ENCODE measurements at places on chromosomes 11 and 22.

DNA sequence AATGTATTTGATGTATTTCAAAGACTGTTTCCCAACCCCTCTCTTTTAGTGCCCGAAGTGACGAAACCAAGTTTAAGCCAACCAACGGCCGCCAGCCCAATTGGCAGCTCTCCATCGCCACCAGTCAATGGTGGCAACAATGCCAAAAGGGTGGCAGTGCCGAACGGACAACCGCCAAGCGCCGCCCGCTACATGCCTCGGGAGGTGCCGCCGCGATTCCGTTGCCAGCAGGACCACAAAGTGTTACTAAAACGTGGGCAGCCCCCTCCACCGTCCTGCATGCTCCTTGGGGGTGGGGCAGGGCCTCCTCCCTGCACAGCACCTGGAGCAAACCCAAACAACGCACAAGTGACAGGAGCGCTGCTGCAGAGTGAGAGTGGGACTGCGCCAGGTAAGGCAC lies 84.1 kb downstream of the TNRC6B start:
- DNase-seq, result no peak

DNA sequence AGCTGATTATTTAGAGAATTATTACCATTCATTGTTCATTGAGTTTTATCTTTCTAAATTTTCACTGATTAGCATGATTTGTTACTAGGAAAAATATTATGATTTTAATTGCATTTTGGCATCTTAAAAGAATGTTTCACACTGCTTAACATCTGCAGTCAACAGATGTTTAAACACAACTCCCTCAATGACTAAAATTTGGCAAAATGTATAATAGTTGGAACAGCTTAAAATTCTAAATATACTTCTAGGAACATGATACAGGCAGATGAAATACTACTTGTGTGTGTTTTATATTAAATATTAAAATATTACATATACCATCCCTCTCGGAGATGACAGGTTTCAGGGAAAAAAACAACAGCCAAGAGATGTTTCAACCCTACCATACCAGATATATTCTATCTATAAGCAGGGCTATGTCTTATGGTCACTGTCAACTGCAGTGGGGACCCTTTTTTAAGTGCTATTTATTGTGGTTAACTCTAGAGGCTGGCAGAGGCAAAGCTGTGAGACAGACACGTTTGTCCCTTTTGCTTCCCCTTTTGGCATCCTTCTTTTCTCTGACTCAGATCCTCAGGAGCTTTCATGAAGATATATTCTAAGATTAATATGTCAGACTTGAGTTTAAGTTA lies 81.9 kb downstream of the BDNF start:
- no peak for DNase-seq

DNA sequence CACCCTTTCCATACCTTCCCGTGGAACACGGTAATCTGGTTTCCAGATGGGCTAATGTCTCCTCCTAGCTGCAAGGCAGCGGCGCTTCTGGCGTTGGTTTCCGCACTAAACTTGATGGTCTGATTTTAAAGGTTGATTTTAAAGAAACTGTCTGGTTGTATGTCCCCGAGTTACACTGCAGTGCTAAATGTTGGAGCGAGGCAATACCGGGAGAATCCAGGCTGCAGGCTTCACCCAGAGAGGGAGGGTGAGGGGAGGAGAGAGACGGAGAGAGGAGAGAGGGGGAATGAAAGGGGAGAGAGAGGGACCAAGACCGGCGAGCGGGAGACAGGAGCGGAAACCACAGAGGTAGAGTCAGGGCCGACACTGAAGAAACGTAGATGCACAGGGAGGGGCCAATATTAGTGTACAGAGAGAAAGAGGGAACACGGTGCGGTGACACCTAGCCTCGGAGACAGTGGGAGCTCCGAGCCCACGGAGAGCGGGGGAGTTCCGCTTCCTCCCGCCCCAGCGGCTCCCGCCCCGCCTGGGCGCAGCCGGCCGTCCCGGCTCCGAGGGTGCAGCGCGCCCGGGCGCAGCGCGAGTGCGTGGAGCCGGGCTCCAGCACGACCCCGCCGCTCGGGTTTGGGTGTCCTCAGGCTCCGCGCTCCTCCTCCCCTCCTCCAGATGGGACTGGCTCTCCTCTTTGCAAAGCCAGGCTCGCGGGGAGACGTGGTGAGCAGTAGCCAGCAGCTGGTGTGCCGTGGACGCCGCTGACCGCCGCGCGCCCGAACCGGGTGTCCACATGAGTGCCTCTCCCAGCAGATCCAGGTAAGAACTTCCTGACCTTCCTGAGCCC lies 71.9 kb upstream of the GRAMD1B start:
- DNase-seq, result no peak

DNA sequence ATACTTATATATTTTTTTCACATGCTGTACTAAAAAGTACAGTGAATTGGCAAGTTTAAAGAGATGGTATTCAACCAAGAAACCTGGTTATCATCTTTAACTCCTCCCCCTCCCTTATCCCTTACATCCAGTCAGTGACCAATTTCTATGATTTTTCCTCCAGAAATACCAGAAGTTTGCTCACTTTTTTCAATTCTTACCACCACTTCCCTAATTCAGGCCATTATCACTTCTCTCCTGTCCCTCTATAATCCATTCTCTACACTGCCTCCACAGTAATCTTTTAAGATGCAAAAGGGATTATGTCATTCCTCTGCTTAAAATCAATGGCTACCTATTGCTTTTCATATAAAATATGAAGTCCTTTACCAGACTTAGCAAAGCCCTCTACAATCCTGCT lies 62.8 kb downstream of the CEP57 start:
- no peak for DNase-seq

GRCh38 chr11:3096909-3097530 lies 39.8 kb upstream of the CARS1 start:
- no peak for DNase-seq

DNA sequence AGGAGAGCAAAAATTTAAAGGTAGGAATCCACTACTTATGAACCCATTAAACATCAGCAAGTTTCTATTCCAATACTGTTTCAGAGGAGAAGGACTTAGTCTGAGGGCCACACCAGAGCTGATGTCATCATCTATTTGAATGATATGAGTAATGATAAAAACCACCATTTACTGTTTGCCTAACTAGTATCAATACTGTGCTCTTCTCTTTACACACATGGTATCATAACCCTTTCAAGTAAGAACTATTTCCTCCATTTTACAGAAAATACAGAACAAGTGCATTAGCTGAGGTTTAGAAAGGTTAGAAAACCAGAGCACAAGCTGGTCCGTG lies 651.3 kb upstream of the KIRREL3 start:
- DNase-seq, result no peak

- peak; percentile 32 for DNase-seq
Observed at GRCh38 chr11:110296226-110297075, at the start of gene RDX. RDX (minus strand) TSS chr11:110296614; CDS start chr11:110279692, 16,922 bp downstream.

GRCh38 chr11:4611986-4612385 lies 4.0 kb upstream of the TRIM68 start:
- DNase-seq, result no peak

GRCh38 chr11:81422402-81422801 lies 1311.3 kb downstream of the FAM181B start:
- no peak for DNase-seq

GRCh38 chr11:8838248-8838647 lies 72.7 kb upstream of the AKIP1 start:
- no peak for DNase-seq

DNA sequence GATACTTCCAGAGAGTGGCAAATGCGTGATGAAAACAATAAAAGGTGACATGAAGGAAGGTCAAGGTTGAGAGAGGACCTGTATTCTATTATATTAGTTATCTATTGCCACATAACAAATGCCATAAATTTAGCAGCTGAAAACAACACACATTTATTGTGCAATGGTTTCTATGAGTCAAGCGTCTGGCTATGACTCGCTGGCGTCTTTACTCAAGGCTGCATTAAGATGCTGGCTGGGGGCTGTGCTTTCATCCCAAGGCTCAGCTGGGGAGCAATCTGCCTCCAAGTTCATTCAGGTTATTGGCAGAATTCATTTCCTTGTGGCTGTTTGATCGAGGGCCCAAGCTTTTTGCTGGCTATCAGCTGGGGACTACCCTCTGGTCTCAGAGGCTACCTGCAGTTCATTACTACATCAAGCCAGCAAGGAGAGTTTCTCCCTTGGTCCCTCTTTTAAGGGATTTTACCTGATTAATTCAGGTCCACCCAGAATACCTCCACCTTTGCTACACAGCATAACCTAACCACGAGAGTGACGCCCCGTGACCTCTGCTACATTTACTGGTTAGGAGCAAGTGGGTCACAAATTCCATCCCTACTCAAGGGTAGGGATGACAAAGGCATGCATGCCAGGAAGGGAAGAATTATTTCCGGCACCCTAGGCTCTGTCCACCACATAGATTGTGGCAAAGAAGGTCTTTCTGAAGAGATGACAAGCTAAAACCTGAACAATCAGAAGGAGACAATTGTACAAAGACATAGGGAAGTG lies 549.1 kb downstream of the MN1 start:
- DNase-seq, result no peak

DNA sequence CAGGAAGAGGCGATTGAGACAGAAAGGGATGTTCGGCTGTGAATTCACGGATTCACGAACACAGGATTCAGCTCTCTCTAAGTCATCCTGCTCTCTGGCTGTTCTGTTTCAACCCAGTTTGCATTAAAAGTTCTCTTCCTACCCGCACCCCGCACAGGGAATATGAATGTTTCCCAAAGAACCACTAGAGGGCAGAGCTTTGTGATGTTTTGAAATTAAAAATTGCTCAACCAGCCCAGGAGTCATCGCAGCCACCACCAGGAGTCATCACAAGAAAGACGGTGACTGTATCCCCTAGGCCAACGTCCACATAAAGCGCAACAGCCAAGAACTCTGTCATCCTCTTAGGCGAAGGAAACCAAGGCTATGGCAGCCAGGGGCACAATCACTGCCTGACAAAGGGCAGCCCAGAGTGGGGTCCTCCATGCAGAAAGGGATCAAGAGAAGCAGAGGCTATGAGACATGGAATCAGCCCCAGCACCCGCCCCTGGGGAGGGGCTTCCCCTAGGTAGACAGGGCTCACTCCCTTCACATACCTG lies 122.4 kb downstream of the WT1 start:
- DNase-seq, result no peak

DNA sequence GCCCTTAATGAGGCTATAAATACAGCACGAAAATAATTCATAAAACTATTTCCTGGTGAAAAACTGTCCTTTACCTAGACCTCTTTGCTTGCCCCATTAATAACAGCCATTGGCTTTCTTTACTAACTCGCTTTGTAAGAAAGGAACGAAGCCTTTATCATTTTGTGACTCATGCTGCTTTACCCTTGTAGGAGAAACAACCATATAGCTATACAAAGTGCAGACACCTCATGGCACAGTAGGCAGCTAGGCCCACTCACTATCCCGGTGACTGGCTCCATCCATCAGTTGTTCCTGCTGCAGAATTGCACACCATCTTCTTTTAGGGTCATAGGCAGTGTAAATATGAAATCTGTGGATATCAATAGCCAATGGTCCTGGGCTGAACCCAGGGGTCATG lies 85.8 kb downstream of the LDLRAD3 start:
- DNase-seq, result no peak

DNA sequence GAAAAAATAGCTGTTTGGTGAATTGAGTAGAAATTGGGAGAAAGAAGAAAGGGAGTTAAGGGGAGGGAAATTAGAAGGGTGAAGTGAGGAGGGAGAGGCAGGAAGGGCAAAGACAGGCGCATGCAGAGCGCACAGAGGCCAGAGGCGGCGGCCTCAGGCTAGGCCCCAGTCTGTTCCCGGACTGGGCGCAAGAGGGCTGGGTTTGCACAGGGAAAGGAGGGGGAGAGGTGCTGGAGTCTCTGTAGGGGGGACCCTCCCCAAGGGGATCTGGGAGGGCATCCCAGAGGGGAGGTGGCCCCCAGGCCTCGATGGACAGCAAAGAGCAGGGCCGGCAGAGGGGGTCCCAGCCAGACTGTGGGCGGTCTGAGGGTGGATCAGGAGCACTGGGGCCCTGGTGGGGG lies 1.3 kb upstream of the FLRT1 start:
- DNase-seq, result no peak

- no peak for DNase-seq
Observed at GRCh38 chr11:45543808-45544422, 121.5 kb downstream of the CHST1 start.

GRCh38 chr22:48980409-48980808 lies 847.3 kb downstream of the BRD1 start:
- no peak for DNase-seq

DNA sequence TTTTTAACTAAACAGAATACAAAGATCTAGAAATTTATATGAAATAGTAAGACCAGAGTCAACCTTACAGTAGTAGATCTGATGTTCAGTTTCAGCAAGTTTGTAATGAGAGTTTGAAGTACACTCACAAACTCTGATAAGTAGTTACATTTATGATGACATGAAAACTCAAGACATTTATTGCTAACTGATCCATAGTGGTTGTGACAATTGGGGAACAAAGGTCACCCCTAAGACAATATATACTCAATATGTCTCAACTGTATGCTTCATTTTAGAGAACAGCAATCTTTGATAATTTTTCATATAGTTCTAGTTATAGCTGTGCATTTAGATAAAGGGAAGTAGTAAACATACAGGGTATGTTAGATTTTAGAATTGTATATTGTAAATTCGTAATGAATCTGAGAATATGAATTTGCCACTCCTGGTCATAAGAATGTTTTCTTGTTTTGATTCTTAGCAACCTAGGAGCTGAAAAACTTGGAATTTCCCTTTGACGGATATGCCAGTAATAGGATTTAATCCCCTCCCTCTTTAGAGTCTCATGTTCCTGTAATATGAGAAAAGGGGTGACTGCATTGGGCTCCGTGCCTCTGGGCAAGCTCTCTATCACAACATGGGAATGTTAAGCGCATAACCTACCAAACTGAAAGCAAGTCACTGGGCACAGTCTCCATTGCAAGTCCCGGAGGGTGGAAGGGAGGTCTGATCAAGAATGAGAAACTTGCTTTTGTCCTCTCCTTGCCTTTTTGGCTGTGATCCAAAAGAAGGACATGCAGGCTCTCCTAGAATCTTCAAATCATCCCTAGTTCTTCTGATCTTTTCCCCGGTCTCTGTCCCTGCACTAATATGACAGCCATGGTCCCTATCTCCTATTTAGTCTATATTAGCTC lies 11.4 kb downstream of the OR10D3 start:
- no peak for DNase-seq

- no peak for DNase-seq
Observed at GRCh38 chr11:108025387-108026080, 16.8 kb downstream of the CUL5 start.

DNA sequence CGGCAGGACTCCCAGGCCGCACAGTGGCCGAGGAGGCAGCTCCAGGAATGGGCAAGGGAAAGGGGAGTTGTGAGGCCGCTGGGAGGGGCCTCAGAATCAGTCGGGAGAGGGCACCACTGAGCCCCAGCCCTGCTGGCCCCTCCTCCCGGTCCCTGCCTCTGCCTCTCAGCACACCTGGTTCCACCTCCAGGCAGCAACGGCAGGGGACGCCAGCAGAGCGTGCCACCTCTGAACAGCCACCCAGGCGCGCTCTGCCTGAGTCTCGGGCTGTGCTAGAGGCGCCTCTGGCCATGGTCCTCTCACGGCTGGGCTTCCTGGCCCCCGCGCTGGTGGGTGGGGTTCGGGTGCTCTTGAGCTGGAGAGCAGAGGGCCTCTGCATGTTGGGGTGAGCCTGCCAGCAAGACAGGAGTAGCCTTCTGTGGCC lies 33.0 kb downstream of the MOB2 start:
- DNase-seq, result no peak

Data from NCI-H187 treated with DMSO at 0.1 percent for 48 hours (cell line).